ENCODE measurements at places on chromosomes 7 and 10.

DNA sequence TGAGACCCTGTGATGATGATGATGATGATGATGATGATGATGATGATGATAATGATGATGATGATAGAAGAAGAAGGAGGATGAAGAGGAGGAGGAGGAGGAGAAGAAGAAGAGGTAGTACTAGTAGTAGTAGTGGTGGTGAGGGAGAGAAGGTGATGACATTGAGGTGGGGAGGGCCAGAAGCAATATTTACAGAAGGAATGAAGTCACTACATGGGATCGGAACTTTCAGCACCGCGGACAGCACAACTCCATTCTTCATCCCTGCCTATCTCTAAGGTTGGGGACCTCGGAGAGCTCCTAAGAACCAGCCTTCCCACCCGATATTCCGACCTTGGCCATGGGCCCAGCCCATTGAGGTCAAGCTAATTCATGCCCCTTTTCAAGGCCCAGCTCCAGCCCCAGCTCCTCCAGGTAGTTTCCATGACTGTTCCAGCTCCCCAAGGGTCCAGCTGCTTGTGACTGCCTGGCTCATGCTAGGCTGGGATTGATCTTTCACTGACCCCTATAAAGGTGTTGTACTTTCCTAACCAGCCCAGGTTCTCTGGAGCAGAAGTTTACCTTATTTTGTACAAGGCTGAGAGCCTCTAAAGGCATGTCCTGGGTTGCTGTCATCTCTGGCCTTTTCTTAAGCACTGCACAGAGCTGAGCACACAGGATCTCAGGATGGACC lies 10.3 kb downstream of the CRHR2 start:
- DNase-seq: no peak

- no peak for DNase-seq
These were observed 89.4 kb downstream of the C10orf90 start for GRCh38 chr10:126580873-126581647.

GRCh38 chr10:108789919-108790318 lies 1133.4 kb downstream of the XPNPEP1 start:
- DNase-seq: no peak

GRCh38 chr10:4196771-4197390 lies 411.9 kb upstream of the KLF6 start:
- no peak for DNase-seq

- no peak for DNase-seq
These were observed 6.9 kb upstream of the ELFN1 start for GRCh38 chr7:1663223-1663622.
